ENCODE measurements at places on chromosomes 7 and 10. TPM values are rescaled to one million over a fixed set of nuclear protein-coding genes. Genes with fewer than 3 reads are reported as not detected.

AKR1D1 gene
- not detected for total RNA-seq

ALDH18A1 gene
- 32.8 TPM for total RNA-seq

- DNase-seq = no peak
These were observed 49.8 kb downstream of the EPDR1 start for GRCh38 chr7:37970211-37970610.

GRCh38 chr10:60107308-60107976, 201.1 kb upstream of the CCDC6 start:
- no peak for DNase-seq

DNA sequence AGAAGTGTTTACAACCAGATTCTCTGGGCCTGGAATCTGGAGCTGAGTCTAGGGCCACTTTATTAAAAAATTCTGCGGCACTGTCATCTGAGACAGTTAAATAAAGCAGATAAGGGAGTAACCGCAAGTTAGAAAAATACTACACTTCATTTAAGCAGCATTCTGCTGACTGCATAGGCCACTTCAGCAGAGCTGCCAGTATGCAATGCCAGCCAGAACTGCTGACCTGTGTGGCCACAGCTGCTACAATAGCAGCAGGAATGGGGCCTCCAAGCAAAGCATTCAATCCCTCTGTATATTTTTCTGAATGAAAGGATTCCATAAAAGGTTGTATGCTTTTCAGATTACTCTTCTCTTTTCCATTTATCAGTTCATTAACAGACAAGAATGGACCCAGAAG, 136.0 kb downstream of the COL28A1 start:
- DNase-seq = no peak

GRCh38 chr7:26375726-26376174, 84.1 kb downstream of the SNX10 start:
- DNase-seq = no peak

DNA sequence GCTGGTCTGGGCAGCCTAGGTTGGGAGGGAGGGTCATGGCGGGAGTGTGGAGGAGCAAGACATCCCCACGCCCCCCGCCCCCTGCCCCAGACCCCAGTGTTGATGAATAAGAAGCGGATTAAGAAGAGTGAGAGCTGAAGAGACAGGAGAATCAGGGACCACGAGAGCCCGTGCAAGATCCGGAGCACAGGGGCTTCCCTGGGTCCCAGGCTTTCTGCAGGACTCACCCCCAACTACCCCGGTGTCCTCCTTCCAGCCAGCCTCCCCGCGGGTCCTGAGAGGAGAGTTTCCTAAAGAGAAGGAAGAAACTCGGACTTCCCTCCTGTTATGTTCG, 20.1 kb downstream of the GHRHR start:
- no peak for DNase-seq

DNA sequence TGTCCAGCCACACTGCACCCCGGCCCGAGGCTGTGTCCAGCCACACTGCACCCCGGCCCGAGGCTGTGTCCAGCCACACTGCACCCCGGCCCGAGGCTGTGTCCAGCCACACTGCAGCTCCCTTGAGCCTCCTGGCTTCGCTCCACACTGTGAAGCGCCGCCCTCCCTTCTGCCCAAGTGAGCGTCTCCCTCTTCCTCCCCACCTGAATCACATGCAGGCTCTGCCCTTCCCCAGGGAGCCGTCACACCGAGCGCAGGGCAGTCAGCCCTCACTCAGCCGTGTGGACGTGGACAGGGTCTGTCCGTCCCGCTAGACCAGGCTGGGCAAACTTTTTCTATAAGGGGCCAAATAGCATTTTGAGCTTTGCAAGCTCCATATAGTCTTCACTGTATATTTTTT, 27.6 kb downstream of the CFAP46 start:
- peak; percentile 42 for DNase-seq

- DNase-seq = no peak
These were observed 346.4 kb downstream of the GATA3 start for GRCh38 chr10:8400892-8401291.

DNA sequence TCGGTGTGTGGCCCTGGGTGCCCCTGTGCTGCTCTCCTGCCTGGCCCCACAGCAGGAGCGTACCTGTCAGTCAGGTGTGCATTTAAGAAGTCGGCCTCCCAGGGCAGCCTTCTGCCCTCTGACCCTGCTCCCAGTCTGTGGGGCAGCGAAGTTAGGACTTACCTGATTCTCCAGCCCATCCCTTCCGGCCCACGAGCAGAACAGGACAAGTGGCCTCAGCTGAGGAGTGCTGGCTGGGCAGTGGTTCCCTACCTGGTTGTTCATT, 24.7 kb downstream of the CTBP2 start:
- DNase-seq = peak; percentile 45

DNA sequence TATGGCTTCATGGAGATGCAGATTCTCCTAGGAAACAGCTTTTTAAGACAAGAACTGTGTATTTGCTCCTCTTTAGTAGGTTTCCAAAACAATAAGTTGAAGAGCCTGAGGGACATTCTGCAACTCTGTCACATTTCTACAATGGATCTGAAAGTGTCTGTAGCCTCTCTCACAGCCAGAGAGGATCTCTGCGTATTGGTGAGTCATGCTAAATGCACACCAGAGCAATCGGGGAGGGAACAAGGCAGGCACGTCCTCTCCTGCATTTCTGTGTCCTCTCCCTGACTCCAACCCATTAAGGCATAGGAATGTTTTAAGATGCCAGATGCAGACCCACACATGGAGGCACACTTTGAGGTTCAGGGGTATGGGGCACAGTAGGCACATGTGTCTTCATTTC, 1126.4 kb upstream of the GHITM start:
- DNase-seq = no peak

All from upper lobe of right lung (tissue), 1 donor.